ENCODE measurements at places on chromosomes 2 and 18. TPM values are rescaled to one million over a fixed set of nuclear protein-coding genes. Genes with fewer than 3 reads are reported as not detected.

The OLA1 gene
- total RNA-seq: 102 TPM

The TRIM43 gene
- not detected for total RNA-seq

The TGFA gene
- 104 TPM for total RNA-seq

The CDH20 gene
- not detected for total RNA-seq

The CAVIN2 gene
- not detected for total RNA-seq

The SEPTIN10 gene
- 64.3 TPM for total RNA-seq

The VWA3B gene
- not detected for total RNA-seq

The KLHL29 gene
- 11.9 TPM for total RNA-seq

The RHBDD1 gene
- 28.7 TPM for total RNA-seq

The GAREM2 gene
- 2.8 TPM for total RNA-seq

The OTOS gene
- total RNA-seq: not detected

The IL36RN gene
- total RNA-seq: 0.12 TPM

The CAPN14 gene
- total RNA-seq: 0.35 TPM

The SLC38A11 gene
- total RNA-seq: 0.57 TPM

The CXCR2 gene
- total RNA-seq: not detected

The GKN2 gene
- not detected for total RNA-seq

The PLEK gene
- total RNA-seq: not detected

The ZNF385B gene
- total RNA-seq: 0.86 TPM

The FRZB gene
- total RNA-seq: 0.21 TPM

The CETN1 gene
- total RNA-seq: not detected

The APLF gene
- 4.5 TPM for total RNA-seq

The IL1RL2 gene
- 0.68 TPM for total RNA-seq

The CFAP221 gene
- 9.5 TPM for total RNA-seq

The GPR35 gene
- 49.4 TPM for total RNA-seq

The ATL2 gene
- 118 TPM for total RNA-seq

The UGT1A1 gene
- total RNA-seq: 26.7 TPM

The ABCG5 gene
- 0.66 TPM for total RNA-seq

The BCL2 gene
- total RNA-seq: 4.0 TPM

The SOWAHC gene
- total RNA-seq: 19.1 TPM

The ALLC gene
- not detected for total RNA-seq

The CCDC102B gene
- 3.0 TPM for total RNA-seq

Data from Calu3 (cell line).